Right renal cortex interstitium (tissue), 3 donors: ENCODE measurements at places on chromosomes 7 and 10. TPM values are rescaled to one million over a fixed set of nuclear protein-coding genes. Genes with fewer than 3 reads are reported as not detected.

DNA sequence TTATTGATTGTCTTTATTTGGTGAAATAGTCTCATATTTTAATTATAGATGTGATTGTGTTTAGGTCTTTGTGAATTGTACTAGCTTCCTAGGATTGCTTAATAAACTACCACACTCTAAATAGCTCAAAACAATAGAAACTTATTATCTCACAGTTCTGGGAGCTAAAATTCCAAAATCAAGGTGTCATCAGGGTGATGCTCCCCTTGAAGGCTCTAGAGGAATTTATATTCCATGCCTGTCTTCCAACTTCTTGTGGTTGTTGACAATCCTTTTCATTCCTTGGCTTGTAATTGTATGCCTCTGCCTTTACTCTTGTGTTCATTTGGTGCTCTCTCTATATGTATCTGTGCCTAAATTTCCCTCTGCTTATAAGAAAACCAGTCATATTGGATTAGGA lies 155.3 kb upstream of the AKR1E2 start:
- DNase-seq, result no peak

DNA sequence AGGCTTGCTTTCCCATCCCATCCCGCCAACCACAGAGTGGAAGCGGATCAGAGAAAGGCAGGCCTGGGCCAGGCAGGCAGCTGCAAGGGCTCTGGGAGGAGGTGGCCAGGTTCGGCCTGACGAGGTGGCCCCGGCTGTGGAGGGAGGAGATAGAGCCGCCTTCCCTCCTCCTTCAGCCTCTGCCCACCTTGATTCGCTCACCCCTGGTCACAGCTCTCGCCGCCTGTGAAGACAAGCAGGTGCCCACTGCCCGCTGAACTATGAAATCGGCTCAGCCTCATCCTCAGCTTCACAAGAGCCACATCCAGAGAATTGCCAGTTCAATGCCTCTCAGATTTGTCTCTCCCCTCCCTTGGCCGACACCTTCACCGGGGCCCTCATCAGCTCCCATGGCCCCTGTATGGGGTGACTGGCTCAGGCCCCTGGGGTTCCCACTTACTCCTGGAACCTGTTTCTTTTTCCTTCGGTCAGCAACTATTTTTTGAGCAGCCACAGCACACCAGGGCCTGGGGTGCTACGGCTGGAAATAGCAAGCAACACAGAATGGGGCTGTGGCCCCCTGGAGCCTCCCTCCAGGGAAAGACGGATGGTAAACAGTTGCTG lies 80.0 kb upstream of the CHST15 start:
- DNase-seq, result no peak

- DNase-seq, result no peak
Observed at GRCh38 chr7:123502201-123502600, 32.2 kb downstream of the IQUB start.

The VIPR2 gene
- 2.6 TPM for polyA plus RNA-seq

GRCh38 chr7:7808156-7808555 lies 89.7 kb upstream of the RPA3 start:
- DNase-seq, result no peak

DNA sequence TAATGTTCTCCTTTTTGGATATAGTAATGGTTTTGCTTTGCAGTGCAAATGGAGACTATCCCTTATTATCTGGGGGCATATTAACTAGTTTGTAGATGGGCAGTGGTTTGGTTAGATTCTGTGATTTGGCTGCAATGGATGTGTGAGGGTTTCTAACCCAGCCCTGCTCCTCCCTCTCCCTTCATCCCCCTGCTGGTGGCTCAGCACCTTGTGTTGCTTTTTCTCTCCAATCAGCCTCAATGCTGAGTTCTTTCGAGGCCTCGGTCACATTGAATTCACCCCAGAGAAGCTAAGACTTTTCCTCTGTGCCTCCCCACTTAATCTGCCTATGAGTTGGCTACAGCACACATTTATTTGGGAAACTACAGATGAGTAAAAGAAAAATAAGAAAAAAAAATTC lies 120.0 kb downstream of the MALRD1 start:
- DNase-seq, result no peak

DNA sequence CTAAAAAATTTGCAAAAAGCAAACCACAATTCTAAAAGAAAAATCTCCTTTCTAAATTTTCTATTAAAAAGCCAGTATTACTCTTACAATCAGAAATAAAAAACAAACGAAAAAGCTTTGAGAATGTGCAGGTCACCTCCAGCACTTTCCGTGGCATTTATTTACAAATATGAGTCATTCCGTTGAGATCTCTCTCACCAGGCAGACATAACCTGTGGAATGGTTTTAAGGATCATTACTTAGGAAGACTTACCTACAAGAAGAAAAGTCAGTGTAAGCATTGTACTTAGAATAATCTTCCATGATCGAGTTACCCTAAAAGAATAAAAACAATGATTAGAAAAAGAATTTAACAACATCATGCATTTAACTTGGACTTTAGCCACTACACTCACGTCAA lies 3.3 kb downstream of the SUN3 start:
- DNase-seq, result no peak

The SPDYE9 gene
- 0.21 TPM for polyA plus RNA-seq

GRCh38 chr7:22351878-22352277 lies 5.1 kb downstream of the RAPGEF5 start:
- DNase-seq, result no peak

DNA sequence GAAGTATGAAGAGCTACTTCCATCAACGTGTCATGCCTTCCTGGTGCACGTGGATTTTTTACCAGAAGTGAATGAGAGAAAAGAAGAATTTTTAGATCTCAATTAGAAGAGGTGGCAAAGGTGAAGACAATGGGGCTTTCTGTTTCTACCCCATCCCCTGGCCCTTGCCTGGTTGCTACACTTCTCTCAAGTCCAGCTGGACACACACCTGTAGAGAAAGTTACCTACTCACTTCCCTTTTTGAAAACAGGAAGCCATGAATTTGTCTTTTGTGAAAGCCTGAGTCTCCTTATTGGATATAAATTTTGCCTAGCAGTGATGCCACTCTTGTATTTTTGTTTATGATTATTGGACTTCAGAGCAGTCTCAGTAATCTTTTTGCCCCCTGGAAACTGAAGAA lies 142.9 kb upstream of the AKR1E2 start:
- no peak for DNase-seq

GRCh38 chr10:95273393-95274312 lies 17.1 kb downstream of the PDLIM1 start:
- DNase-seq, result no peak

The ANKRD61 gene
- polyA plus RNA-seq, result 0.58 TPM

- no peak for DNase-seq
Observed at GRCh38 chr7:145737617-145738016, 379.0 kb upstream of the CNTNAP2 start.

GRCh38 chr7:51246258-51247245 lies 70.1 kb downstream of the COBL start:
- DNase-seq, result no peak

The FGFBP3 gene
- polyA plus RNA-seq, result 2.0 TPM

DNA sequence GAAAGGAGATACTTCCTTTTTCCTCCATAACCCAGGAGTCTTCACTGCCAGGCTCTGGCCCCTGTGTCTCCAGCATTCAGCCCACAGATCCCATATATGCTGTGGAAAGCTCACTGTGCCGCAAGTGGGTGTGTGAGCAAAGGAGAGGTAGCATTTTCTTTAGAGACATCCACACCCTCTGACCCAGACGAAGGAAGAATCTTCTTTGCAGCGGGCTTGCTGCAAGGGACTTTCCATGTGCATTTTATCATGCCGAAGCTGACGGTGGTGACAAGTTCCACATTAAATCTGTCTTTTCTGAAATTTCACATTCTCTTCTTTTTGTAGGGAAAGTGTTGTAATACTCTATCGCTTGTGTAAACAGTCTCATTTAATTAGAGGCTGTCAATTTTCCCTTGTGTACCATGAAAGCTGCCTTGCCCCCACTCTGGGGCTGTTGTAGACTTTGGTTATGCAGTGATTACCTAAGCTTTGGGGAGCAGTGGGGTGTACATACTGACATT lies 409.5 kb downstream of the SUGCT start:
- no peak for DNase-seq

GRCh38 chr7:45709168-45710042 lies 135.2 kb downstream of the ADCY1 start:
- DNase-seq, result peak; percentile 4

The LMBR1 gene
- 44.7 TPM for polyA plus RNA-seq

DNA sequence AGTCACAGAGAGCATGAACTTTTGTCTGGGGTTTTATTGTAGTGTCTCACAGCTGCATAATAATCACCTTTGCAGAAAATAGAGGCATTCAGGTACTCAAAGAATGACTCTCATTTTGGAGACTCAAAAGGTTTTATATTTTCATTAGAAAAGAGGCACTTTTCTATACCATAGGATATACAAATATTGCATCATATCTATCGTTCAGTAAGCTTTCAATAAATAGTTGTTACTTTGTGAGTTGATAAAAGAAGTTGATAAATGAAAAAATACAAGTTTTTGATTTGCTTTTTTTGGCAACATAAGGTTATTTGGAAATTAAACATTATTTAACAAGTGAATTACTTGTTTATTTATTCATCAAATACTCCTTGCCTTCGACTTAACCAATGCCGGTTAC lies 279.9 kb downstream of the ARL4A start:
- DNase-seq, result no peak

DNA sequence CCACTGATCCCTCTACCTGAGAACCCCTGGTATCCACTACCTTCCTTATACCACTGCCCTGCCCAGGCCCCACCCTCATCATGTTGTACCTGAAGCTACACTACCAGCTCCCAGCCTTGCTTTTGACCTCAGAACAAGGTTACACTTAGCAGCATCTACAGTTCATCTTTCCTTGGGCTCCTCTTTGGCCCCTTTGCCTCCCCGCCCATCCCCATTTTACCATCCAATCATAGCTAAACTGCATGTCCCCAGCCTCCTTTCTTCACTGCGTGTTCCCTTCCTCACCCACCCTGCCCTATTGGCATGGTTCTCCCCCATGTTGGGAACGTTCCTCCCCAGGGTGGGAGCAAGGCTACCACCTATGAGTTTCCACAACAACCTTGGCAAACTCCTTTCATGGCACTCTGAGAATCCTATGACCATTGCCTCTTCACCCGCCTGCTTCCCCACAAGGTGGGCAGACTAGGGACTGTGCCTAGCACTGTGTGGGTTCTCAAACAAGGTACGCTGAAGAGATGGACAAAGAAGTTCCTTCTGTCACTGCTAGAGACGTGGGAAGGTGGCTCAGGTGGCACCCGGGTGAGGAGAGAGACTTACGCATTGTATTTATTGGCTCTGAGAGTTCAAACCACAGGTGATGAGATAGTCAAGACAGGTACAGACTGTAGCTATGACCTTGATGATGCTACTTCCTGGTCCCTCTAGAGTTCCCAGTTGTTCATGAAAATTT lies 66.9 kb upstream of the ADAM12 start:
- no peak for DNase-seq

DNA sequence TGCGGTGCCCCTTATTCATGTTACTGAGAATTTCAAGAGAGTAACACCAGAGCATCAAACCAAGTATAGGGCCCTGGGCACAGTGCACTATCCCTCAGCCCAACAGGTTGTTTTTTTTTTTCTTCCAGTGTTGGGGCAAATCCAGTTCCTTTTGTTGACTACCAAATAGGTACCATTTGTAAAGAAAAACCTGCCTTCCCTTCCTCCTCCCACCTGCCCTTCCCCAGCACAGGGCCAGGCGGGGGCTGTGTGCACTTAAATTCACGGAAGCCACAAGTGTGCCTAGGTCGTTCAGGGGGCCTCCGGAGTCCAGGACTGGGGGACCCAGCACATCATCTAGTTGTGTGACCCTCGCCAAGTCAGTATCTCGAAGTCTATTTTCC lies 595 bp upstream of the SFXN4 start:
- no peak for DNase-seq

- DNase-seq, result no peak
Observed at GRCh38 chr10:6249698-6250097, 47.0 kb downstream of the PFKFB3 start.

The ZNF789 gene
- polyA plus RNA-seq, result 21.5 TPM

DNA sequence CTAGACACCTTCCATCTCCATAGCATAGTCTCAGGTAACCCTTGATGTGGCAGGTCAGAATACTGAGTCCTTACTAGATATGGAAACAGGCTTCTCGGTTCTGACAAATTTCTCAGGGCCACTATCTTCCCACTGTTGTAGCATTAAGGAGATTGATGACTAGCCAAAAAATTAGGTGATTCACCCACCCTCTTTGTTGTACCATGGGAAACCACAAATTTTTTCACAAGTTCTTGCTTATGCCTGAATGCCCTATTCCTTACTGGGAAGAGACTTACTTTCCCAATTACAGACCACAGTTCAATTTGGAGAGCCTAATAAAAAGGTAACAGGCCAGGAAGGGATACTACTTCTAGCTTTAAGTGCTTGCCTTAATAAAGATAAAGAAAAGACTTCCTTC lies 948.8 kb downstream of the GRM8 start:
- no peak for DNase-seq

The OR2A12 gene
- not detected for polyA plus RNA-seq

The WDFY4 gene
- polyA plus RNA-seq, result 1.6 TPM

DNA sequence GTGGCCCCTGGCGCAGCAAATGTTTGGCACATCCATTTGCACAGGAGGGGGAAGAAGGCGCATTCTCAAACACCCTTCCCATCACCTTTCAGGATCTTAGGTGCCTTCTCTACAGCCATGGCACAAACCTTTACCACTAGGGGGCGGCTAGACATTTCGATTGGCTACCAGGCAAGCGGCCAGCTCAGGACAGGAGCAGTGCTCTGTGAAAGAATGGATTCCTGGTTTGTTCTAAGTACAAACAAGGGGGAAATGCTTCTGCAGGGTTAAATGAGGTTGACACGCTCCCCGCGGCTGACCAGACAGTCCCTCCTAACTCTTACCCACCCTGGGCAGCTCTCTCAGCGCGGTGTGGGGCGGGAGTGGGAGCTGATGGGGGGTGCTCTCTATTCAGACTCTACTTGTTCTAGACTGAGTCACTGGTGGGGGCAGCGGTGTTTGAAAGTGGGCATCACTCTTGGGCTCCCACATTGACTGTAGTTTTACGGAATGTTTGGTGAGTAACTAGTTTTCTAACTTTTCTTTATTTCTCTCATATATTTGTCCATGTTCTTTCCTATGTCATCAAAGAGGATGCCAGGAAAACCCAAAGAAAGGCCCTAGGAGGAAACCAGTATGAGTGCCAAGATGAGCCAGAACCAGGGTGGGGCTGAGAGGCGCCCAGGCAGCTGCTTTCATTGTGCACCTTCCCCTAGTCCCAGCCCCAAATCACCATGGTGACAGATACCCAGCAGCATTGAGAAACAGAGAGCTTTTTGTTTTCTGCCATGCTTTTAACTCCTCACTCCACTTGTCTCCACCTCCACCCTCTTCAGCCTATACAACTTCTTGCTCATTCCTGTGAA lies 61.4 kb upstream of the GPR158 start:
- DNase-seq, result no peak

- no peak for DNase-seq
Observed at GRCh38 chr10:121440461-121440860, 157.8 kb downstream of the FGFR2 start.

DNA sequence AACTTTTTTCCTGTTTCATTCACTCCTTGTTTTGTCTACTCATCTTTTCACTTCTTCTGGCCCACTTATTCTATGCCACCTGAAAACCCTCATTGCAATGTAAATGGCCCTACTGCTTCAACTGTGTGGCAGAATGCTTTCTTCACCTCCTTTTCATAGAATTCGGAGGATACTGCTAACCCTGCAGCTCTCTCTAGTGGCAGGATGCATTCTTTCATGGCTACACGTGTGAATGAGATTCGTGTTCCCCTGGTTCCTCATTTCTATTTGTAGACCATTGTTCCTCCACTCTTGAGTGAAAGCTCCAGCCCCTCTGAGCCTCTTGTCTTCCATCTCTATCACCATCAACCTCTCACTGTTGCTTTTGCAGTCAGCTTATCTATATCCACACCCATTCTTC lies 20.9 kb upstream of the CYP26C1 start:
- DNase-seq, result no peak

GRCh38 chr10:106727170-106727569 lies 437.3 kb downstream of the SORCS1 start:
- no peak for DNase-seq
